ENCODE measurements at places on chromosomes 11 and 22.

- DNase-seq, result no peak
Observed at GRCh38 chr11:79352349-79352703, 88.5 kb downstream of the TENM4 start.

- no peak for DNase-seq
Observed at GRCh38 chr22:29569011-29569678, 11.8 kb downstream of the NIPSNAP1 start.

- DNase-seq, result no peak
Observed at GRCh38 chr11:132087148-132087547, 716.7 kb downstream of the NTM start.

DNA sequence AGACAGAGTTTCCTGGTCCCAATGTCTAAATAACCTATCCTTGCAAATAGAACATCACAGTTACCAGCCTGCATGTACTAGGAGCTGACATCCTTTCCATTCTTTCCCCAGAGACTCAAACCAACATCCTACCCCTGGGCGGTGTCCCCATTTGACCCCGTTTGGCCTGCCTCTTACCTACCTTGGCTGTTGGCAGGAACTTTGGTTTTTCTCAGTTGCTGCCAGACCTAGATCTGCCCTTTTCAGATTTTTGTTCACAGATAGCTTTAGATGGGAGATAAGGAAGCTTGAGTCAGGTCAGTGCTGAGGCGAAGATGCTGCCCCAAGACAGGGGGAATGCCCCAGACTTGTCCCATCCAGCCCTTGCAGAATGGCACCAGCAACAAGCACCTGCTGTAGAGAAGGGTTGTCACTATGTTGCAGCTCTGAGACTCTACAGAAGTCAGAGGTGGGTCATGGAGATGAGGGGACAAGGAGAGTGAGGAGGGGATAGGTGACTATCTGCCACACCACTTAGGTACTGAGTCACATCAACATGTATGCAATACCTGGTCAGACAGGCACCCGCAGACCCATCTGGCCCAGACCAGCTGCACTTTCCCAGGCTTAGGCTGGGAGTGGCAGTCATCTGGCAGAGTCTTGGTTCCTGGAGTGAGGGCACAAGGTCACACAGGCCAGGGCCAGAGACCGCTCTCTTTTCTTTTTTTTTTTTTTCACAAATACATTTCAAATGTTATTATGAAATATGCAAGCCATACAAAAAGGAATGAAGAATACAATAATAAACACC, 61.5 kb upstream of the POU2AF1 start:
- no peak for DNase-seq

DNA sequence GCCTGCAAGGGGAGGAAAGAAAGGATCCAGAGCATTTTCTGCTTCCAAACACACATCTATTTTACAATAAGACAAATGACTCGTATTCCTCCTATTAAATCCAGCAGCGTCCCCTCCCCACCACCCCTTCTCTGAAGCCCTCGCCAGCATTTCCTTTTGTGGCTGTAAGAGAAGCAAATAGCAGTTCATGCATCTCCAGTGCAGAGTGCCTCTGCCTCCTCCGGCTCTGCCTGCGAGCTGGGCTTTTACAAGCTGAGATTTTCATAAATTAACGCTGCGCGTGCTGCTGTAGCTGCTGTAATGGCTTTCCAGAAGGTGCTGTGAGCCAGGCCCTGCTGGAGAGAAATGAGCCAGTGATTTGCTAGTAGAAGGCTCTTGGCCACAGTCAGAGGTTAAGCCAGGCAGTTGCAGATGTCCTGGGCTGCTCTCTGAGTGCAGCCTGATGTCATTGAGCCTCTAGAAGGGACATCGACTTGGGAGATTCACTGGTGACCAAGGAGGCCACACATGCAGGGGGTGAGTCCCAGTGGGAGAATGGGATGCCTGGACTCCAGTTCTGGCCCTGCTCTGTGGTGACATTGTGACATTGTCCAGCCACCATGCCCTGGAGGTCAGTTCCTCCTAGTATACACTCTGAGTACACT, 134.5 kb upstream of the NAV2 start:
- no peak for DNase-seq
